ENCODE measurements at places on chromosomes 3 and 15. TPM values are rescaled to one million over a fixed set of nuclear protein-coding genes. Genes with fewer than 3 reads are reported as not detected.

SAXO2 gene
- total RNA-seq: not detected

CHRM5 gene
- total RNA-seq: not detected

DNA sequence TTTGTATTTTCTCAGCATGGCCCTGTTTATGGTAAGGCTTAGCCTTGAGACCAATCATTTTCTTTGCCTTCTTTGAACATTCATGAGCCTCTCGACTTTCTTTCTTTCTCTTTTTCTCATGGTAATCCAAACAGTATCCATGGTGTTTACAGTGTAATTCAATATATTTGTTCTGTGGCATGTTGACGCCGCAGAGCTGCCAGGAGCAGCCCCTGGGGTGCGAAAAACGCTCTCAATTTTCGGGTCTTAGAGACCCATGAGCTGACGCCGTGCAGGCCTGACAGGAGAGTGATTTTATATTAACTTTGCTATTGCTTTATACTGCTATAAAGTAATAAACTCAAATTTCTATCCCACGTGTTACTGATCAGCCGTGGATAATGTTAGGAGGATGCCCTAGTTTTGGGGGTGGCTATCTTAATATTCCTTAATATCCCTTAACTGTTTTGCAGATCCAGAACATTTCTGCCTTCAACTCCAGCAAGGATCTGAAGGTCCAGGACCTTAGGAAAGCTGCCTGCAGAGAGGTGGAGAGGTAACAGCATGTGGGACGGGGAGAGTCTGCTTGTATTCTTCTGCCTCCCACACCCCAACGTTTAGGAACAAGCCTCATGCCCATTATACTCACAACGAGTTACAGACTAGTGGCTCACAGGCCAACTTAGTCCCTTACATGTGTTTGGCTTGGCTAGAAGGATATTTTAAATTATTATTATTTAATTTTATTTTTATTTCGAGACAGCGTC, 29.3 kb upstream of the MYO1E start:
- H3K4me1 ChIP-seq: no peaks in the 10 kb centered on the region
- H3K4me3 ChIP-seq: no peak overlapping the region
- no peak for DNase-seq
- H3K36me3 ChIP-seq: no peaks in the 10 kb centered on the region

DNA sequence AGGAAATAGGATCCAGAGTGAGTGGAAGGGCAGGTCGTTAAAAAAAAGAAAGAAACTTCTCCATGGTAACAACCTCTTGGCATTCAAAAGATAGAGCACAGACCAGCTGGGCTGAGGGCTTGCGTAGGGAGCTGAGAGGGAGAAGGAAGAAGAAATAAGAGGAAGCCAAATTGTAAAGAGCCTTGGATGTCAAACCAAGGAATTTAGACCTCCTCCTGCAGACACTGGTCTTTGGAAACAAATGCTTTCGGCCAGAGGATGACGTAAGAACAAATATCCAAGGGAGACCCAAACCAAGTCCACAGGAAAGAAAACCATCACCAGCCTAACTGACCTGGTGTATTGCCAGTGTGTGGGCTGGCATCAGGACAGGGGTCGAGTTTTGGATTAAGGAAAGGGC, 155.2 kb downstream of the UACA start:
- no peaks in the 10 kb centered on the region for H3K36me3 ChIP-seq
- 0 out of 2 replicates have a peak, but pooled peaks cover 4% of the 10 kb centered on the region for H3K27me3 ChIP-seq
- H3K27ac ChIP-seq: no peak overlapping the region
- peaks cover 14% of the 10 kb centered on the region for H3K4me1 ChIP-seq
- H3K4me3 ChIP-seq: no peak overlapping the region

CP gene
- total RNA-seq: 0.51 TPM

DNA sequence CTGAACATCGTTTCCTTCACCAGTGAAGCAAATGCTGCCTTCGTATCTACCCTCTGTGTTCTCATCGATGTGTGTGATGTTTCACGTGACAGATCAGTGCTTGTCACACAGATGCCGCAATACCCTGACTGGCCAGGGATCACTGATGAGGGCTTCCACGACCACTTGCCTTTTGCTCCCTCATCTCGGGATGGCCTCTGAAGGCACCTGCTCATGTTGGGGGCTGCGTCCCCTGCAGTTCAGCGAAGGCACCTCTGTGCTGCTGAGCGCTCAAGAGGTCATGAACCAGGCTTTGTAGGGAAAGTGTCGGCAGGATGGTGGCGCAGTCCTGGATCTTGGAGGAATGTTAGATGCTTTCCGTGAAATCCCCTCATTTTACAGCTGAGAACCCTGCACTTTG, 79.2 kb upstream of the KLF13 start:
- no peak for DNase-seq
- H3K4me1 ChIP-seq: no peaks in the 10 kb centered on the region
- no peak overlapping the region for H3K4me3 ChIP-seq

DNA sequence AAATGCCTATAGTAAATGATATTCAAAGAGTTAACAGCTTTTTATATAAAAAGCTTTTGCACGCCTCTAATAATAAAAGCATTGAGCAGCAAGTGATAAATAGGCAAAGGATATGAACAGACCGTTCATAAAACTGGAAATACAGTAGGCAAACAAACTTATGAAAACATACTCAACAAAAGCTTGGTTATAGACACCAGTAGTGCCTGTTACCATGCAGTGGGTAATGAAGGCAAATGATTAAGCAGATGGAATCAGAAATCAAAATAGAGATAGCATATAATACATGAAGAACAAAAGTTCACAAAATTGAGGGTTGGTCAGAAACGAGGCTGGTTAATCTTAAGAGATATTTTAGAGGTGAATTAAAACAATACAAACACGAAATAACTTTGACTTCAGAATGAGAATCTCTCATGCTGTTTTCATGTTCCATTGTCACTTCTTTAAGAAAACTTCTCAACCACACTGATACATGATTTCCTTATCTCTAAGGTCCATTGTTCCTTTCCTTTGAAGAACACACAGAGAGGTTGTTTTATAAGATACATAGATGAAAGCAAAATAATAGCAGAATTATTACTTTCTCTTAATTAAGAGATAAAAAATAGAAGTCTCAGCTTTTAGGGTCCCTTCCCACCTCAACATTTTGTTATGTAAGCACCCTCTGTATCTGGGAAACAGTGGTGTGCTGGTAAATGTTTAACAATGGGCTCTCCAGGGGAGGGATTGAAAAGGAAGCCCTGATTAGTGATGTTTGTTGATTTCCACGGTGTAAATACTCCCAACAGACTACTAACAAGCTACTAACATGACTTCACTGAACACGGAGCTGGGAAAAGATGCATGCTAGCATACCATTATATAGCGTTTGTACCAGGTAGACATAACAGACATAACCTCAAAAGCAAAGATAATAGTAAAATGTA, 12.6 kb downstream of the RASGRP1 start:
- DNase-seq: no peak
- H3K4me3 ChIP-seq: no peak overlapping the region
- H3K36me3 ChIP-seq: no peaks in the 10 kb centered on the region
- no peaks in the 10 kb centered on the region for H3K27me3 ChIP-seq

- H3K4me1 ChIP-seq: peaks cover 35% of the 10 kb centered on the region
- H3K27me3 ChIP-seq: peaks cover 19% of the 10 kb centered on the region
- H3K36me3 ChIP-seq: no peaks in the 10 kb centered on the region
- no peak overlapping the region for H3K4me3 ChIP-seq
- H3K27ac ChIP-seq: peak overlapping the region; percentile 28
- DNase-seq: peak; percentile 97
Measured at GRCh38 chr15:65069179-65069578, 1.4 kb upstream of the RASL12 start.

DNA sequence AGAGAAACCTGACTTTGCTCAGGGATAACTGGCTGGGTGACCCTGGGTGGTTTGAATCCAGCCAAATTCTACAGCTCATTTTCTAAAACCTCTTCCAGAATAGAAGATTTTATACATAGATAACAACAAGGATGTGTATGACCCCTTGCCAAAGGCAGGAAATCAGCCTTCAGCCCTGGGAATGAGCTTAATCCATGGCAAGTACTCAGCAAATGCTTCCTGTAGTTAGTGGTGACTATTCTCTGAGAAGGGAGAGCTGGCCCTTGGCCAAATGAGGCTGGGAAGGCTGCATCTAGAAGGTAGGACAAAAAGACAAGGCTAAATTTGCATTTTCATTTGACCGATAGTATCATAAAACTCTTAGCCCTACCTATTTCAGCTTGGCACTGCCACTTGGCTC, 4.6 kb upstream of the HACD3 start:
- H3K27me3 ChIP-seq: no peaks in the 10 kb centered on the region
- DNase-seq: peak; percentile 36
- H3K36me3 ChIP-seq: no peaks in the 10 kb centered on the region
- H3K27ac ChIP-seq: no peak overlapping the region
- no peaks in the 10 kb centered on the region for H3K4me1 ChIP-seq

CFAP100 gene
- not detected for total RNA-seq
